ENCODE measurements at places on chromosomes 1 and 21.

DNA sequence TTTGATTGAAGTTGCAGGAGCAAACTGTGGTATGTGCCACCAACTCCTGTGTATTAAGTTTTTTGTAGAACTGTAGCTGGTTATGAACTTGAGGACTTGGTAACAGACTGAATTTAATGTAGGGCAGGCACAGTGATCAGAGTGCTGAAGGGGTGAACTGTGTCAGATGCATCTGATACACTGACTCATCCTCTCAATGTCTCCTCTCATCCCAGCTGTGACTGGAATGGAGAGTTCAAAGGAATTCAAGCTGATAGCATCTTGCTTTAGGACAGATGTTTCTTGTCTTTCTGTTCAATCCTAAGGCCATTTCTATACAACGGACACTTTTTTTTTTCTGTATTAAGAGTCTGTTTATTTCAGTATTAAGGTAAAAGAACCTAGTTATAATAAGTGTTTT lies 25.0 kb upstream of the GBP1 start:
- no peak for DNase-seq

- DNase-seq, result no peak
Observed at GRCh38 chr1:154418923-154419619, 13.9 kb downstream of the IL6R start.

- DNase-seq, result no peak
Observed at GRCh38 chr1:67855961-67856360, 22.7 kb upstream of the GNG12 start.

- no peak for DNase-seq
Observed at GRCh38 chr1:84715342-84716019, 25.2 kb upstream of the SSX2IP start.

DNA sequence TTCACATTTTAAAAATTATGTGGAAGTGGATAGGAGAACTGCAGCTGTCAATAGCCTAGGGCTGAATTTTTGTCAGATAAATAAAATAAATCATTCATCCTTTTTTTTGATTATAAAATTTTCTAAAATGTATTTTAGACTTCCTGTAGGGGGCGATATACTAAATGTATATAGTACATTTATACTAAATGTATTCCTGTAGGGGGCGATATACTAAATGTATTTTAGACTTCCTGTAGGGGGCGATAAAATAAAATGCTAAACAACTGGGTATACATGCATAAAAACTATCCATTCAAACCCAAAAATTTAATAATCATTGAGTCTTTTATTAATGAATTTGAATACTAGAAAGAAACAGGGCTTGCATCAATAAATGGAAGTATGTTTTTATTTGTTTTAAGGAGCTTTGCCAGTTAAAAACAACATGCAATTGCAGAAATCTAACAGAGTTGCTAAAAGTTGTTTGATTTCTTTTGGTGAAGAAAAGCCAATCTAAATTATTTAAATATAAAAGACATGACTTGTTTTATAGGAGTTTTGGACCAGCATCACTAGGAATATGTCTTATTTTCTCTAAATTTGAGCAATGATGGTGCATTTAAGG lies 31.4 kb downstream of the CLCA1 start:
- DNase-seq, result peak; percentile 65

GRCh38 chr21:36747815-36748383 lies 49.0 kb downstream of the SIM2 start:
- DNase-seq, result no peak

DNA sequence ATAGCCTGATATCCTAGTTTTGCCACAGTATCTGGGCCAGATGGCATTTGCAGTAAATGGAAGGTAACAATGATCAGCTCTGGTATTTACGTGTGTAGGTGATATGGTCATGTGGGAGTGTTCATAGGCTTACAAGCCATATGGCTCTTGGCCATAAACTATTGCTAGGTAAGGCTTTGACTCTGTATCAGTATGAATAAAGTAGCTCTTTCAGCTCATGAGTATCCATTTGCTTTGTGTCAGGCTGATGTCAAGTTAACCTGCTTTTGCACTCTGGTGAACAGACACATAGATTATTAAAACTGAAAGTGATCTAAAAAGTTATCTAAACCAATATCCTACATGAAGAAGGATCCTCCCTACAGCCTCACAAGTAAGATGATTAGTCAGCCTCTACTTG lies 69.0 kb downstream of the DDR2 start:
- DNase-seq, result no peak

- no peak for DNase-seq
Observed at GRCh38 chr1:108815566-108815965, 41.3 kb downstream of the AKNAD1 start.

DNA sequence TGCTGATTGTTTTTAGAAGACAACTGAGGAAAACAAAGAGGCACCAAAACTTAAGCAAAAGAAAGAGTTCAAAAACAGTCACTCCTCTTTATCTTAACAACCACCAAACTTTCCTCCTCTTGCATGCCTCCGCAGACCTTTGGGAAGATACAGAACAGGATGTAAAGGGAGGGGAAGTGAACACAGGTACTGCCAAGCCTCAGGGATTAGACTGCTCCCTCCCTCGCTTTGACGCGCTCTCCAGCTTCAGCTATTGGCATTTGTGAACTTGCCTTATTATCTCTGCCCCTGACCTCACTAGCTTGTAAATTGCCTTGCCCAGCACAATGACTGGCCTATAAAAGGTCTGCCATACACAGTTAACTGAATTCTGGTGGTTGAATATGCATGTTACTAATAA lies 4.8 kb upstream of the SRP9 start:
- DNase-seq, result no peak

DNA sequence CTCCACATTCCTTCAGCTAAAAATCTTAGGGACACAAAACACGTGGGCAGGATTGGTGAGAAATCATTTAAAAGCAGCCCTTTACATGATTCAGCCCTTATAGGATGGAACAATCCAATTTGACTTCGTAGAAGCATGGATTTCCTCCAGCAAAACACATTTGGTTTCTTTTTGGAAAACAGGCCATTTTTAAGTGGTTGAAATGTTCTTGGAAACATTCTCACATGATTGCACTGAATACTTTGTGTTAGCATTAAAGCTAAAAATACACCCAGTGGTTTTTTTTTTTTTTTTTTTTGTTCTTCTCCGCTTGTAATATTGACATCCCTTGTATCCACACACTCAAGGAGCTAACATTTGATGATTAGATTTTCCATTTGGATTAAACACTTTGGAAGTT lies 42.1 kb upstream of the ABCG1 start:
- DNase-seq, result no peak

DNA sequence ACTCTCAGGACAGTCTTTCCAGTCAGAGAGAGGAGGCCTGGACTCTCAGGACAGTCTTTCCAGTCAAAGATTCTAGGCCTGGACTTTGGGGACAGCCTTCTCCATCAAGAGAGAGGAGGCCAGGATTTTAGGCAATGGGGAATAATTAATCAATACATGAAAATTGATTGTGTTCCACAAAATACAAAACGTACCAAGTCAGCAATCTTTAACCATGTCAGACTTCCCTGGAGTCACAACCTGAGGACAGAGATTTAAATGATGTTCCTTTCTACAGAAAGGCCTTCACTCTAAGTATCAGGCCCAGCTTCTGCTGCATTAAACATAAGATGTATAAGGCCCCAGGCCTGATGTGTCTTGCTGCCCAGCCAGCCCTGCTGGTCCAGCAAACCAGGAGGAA lies 27.0 kb upstream of the GPR157 start:
- DNase-seq, result no peak

DNA sequence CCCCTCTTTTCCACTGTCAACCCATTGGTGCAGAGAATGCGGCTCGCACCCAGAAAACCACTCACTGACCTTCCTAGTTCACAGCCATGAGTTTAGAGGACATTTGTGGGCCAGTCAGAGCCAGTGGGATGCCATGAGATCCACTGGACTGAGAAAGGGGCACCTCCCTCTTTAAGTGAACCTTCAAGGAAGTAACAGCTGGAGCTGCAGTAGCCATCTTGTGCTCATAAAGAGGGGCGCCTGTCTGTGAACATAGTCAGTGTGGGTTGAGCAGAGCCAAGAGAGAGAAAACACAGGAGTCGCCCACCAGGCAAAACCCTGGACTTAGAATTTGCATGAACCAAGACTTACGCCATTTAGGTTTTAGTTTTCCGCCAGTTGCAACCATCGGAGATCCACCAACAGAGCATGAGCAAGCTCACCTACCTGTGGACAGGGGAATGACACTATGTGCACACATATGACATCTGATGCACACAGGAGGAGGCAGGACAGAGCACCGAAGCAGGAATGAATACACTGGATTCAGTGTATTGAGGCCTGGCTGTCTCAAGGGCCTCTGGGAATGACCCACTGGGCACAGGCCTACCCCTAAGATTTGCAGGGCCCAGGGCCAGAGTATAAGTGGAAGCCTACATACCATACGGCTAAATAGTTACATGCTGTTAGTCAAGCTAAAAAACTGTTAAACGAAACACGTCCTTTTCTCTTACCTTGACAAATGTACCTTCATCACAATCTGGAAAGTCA lies 151.6 kb downstream of the GRIK3 start:
- DNase-seq, result no peak

GRCh38 chr1:20956272-20956671 lies 169.2 kb upstream of the HP1BP3 start:
- no peak for DNase-seq

DNA sequence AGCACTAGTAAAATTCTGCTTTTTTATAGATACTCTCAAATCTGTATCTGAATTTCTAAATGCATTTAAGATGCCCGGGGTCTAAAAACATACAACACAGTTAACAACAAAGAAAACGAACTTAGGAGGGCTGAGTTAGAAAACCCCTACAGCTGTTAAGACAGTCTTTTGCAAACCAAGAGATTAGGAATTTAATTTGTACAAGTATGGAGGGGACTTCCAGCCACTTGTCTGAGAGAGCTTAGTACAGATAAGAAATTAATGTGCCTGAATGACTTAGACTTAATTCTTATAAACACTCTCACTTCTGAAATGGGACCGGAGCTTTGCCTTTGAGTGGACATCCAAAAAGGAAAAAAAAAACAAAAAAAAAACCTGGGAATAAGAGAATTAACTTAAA lies 61.6 kb downstream of the SMYD3 start:
- no peak for DNase-seq

GRCh38 chr1:177124577-177125278 lies 39.8 kb downstream of the ASTN1 start:
- no peak for DNase-seq

GRCh38 chr1:59815892-59816291 lies 1.1 kb downstream of the HOOK1 start:
- DNase-seq, result no peak

DNA sequence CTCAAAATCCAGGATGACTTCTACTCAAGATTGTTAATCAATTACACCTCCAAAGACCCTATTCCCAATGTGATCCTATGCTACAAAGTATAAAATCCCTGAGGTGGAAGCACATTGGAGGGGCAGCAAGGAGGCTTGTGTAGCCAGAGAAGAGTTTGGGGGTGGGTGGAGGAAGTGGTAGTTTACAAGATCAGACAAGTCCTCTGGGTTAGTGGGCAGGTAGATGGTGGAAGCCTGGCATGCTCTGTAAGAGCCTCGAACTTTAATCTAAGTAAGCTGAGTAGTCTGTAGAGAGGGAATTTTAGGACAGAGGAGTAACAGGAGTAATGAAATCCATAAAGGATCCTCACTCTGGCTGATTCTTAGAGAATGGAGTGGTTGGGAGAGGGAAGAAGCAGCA lies 65.0 kb upstream of the KCTD3 start:
- no peak for DNase-seq

GRCh38 chr1:62334434-62334985 lies 15.3 kb upstream of the KANK4 start:
- no peak for DNase-seq

GRCh38 chr1:190809312-190809711 lies 331.6 kb upstream of the BRINP3 start:
- no peak for DNase-seq

DNA sequence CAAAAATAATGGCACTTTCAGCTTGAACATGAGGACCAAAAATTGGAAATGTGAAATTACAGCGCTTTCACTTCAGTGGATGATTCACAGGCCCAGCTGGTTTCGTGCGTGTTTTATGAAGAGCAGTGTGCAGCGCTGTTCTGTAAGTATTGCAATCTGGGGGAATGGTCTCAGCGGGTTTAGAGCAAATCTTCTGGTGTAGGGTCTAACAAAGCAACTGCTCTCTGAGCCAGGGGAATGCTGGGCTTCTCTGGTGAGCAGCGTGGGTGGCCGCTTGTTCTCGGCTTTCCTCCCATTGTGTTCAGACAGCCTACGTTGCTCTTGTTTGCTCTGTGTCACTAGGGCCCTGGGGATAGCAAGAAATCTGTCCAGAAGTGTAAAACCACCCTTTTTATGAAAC lies 42.4 kb upstream of the GADD45A start:
- DNase-seq, result no peak

DNA sequence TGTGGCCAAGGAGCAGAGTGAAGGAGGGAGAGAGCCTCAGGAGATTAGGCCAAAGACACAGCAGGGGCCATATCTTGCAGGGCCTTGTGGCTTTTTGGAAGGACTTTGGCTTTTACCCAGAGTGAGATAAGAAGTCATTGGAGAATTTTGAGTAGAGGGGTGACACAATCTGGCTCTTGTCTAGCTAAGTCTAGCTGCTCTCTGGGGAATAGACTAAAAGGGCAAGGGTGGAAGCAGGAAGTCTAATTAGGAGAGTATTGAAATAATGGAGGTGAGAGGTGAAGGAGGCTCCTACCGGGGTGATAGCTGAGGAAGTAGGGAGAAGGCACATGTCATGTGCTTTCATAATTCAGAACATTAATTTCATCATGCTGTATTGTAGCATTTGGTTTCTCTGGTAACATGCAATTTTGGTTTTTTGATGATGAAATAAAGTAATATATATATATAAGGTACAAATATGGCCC lies 34.3 kb upstream of the KCNA3 start:
- no peak for DNase-seq

- DNase-seq, result no peak
Observed at GRCh38 chr1:236421850-236422516, 27.9 kb downstream of the EDARADD start.

GRCh38 chr1:230832476-230832875 lies 35.8 kb downstream of the C1orf198 start:
- DNase-seq, result no peak

DNA sequence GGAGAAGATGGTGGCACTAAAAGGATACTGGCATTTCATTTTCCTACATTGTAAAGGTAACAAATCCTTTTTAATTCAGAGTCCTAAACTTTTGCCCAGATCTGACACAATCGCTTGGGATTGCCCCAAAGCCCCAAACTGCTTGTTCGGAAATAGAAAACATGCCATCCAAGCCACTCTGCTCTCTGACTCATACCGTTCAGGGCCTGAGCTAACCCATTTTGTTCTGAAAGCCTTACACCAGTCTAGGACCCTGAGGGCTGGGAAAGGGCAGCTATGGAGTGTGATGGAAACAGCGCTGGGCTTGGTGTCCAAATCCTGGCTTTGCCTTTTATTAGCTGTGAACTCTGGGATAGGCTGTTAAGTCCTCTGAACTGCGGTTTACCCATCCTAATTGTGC lies 159.4 kb upstream of the UBE2U start:
- DNase-seq, result no peak

DNA sequence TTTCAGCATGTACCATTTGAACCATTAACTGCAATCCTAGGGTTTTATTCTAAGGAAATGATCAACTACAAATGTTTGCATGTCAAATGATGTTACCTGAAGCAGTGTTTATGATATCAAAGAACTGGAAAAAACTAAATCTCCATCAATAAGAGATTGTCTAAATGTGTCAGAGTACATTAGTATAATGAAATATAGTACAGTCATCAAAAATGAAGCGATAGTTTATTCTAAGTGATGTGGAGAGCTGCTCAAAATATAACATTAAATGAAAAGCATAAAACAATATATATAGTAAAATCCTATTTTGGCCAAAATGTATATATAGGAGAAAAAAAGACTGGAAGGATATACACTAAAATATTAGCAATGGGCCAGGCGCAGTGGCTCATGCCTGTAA lies 24.0 kb downstream of the AKNAD1 start:
- DNase-seq, result no peak

Measured in CD4-positive, alpha-beta T cell treated with Interleukin-15 for 4 hours (primary cell).